A549 treated with Hydrocortisone at 1 μM for 4 hours (cell line): ENCODE measurements at places on chromosomes 12 and 14. TPM values are rescaled to one million over a fixed set of nuclear protein-coding genes. Genes with fewer than 3 reads are reported as not detected.

BCL2L14 gene
- total RNA-seq, result 0.12 TPM in 1 of 5 replicates, not detected in the others

BEST3 gene
- total RNA-seq, result 0.90 to 2.0 TPM (median 1.2 TPM) in 5 replicates

CLEC2A gene
- total RNA-seq, result not detected in 5 replicates

LHX5 gene
- 0.02 TPM in 1 of 5 replicates, not detected in the others for total RNA-seq

ETFBKMT gene
- total RNA-seq, result 0.88 to 1.3 TPM (median 1.1 TPM) in 5 replicates

CATSPERB gene
- not detected in 5 replicates for total RNA-seq

ERH gene
- 303 to 347 TPM (median 338 TPM) in 5 replicates for total RNA-seq

STON2 gene
- 1.5 to 2.6 TPM (median 1.6 TPM) in 5 replicates for total RNA-seq

ITGB7 gene
- 0.22 to 0.63 TPM (median 0.54 TPM) in 5 replicates for total RNA-seq

G2E3 gene
- 12.0 to 18.3 TPM (median 15.8 TPM) in 5 replicates for total RNA-seq

FAM181A gene
- total RNA-seq, result not detected in 5 replicates

ZDHHC22 gene
- 0.18 to 0.37 TPM (median 0.23 TPM) in 5 replicates for total RNA-seq

TAS2R10 gene
- 0.08 to 0.10 TPM in 2 of 5 replicates, not detected in the others for total RNA-seq

SLC6A13 gene
- total RNA-seq, result 0.23 to 0.40 TPM (median 0.31 TPM) in 5 replicates

ADAM20 gene
- not detected in 5 replicates for total RNA-seq

EIF2S3B gene
- 0.43 to 0.97 TPM (median 0.52 TPM) in 5 replicates for total RNA-seq

KCNC2 gene
- total RNA-seq, result not detected in 5 replicates
